ENCODE measurements at places on chromosomes 5 and 9.

DNA sequence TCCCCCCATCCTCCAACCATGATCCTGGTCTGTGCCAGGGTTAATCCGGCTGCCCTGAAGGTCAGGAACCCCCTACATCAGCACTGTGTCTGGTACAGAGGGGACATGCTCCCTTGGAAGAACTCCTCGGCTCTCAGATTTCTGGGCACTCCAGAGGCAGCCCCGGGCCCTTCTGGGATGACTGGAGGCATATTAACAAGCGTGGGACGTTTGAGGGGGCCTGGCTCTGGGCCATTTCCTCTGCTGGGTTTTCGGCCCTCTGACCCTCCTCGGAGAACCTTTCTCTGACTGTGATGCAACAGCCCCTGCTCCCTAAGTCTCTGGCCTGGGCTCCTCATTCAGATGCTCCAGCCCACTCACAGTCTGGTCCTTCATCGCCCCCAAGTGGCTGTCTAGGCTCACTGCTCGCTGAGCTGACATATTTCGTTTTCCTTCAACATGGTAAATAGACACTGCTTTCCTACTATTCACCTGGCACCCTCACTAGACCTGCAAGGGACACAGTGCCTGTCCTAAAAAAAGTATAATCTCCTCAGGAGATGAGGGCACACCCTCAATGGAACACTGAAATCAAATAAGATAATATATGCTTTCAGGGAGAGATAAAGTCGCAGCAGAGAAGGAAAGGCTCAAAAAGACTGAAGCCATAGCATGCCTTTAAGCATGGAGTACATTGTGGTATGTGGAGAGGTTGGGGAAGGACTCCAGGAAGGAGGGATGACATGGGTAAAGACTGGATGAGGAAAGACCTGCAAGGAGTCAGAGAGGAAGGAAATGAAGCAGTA lies 404.7 kb upstream of the TRPC7 start:
- peak; percentile 86 for DNase-seq

DNA sequence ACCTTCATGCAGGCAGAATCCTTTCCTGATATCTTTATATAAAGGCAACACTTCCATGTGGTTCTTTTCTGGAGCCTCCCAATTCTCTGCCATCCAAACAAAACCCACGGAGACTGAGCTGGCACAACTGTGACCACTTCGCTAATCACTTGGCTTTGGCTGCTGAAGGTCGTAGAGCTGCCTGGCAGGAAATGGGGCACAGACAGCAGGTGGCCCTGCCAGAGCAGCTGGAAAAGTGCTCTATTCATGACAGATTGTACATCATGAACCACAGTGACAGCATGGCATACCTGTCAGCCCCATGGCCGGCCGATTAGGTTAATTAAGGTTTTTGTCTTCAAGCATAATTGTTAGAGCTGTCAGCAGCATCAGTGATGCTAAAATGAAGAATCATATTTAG lies 141.9 kb upstream of the ANKRD55 start:
- DNase-seq: no peak

DNA sequence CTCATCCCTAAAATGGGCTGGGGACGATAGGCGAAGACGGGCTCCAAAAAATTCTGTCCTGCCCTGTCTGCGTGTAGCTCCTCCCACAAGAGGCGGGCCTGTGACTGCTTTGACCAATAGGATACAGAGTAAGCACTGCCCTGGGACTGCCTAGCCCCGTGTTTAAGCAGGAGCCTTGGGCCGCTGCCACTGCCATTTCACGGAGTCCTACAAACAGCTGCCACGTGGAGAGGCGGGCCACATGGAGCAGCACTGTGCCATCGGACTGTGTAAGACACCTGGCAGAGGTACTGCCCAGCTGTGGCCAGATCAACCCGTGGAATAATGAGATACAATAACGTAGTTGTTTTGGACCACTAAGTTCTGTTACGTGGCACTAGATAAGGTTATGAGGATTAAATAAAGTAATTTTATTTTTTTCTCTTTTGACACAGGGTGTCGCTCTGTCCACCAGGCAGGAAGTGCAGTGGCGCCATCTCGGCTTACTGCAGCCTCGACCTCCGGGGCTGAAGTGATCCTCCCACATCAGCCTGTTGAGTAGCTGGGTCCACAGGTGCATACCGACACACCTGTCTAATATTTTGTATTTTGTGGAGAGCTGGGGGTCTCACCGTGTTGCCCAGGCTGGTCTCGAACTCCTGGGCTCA lies 87.2 kb downstream of the LMNB1 start:
- peak; percentile 75 for DNase-seq

DNA sequence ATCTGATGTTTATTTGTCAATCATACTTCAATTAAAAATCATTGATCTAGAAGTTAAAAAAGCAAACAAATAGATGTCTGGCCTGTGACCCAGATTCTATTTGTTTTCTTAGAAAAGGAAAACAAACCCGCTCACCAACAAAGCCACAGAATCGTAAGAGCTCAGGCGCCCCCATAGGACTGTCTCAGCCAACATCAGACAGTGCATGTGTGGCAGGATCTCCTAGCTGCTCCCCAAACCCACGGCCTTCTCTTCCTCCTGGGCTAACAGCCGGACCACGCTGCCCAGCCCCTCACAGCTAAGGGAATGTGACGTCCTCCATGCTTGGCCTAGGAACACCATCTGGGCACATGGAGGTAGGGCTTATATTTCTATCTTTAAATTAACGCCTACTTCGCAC lies 19.4 kb downstream of the OR2Y1 start:
- DNase-seq: no peak

DNA sequence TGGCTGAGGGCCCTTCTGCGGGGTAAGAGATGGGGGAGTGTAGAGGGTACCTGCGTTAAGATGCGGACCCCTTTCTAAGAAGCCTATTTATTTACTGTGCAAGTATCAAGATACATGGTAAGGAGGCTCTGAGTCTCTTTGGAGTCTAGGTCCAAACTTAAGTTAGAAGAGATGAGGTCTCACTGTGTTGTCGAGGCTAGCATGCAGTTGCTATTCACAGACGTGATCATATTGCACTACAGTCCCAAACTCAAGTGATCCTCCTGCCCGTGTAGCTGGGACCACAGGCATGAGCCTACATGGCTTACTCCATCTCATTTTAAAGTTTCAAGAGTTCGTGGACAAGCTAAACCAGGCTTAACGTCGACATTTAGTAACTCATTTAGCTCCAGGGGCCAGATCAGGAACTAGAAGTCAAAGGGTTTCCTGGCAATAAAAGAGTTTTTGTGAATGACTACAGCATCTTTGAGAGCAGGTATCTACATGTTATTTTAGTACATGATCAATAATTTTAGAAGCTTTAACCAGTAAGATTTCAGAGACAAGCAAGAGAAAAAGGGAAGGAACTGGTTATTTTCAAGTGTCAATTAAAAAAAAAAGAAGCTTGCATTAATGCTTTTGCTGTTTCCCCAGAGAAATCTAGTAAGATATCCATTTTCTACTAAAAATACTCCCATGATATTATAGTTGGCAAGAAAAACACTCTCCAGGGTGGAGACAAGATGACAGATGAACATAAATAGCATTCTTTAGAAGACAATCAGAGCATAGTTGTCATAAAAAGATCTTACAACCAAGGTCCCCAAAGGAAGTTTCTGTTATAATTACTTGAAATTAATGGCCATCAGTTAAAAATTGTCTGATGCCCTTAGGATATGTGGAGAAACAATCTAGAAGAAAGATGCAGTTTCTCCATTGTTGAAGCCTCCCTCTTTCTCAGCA lies 141.3 kb downstream of the SCAMP1 start:
- DNase-seq: no peak

- DNase-seq: no peak
Observed at GRCh38 chr9:82295181-82295580, 306.6 kb downstream of the SPATA31D1 start.

- DNase-seq: no peak
Observed at GRCh38 chr9:11702548-11702947, 990.6 kb upstream of the TYRP1 start.

GRCh38 chr5:388266-389196 lies 54.4 kb upstream of the EXOC3 start:
- no peak for DNase-seq

Measured in H9 (cell line).